Activated CD8-positive, alpha-beta T cell treated with anti-CD3 and anti-CD28 coated beads for 36 hours (primary cell): ENCODE measurements at places on chromosomes 7 and 10. TPM values are rescaled to one million over a fixed set of nuclear protein-coding genes. Genes with fewer than 3 reads are reported as not detected.

OPALIN gene
- not detected for total RNA-seq

DNA sequence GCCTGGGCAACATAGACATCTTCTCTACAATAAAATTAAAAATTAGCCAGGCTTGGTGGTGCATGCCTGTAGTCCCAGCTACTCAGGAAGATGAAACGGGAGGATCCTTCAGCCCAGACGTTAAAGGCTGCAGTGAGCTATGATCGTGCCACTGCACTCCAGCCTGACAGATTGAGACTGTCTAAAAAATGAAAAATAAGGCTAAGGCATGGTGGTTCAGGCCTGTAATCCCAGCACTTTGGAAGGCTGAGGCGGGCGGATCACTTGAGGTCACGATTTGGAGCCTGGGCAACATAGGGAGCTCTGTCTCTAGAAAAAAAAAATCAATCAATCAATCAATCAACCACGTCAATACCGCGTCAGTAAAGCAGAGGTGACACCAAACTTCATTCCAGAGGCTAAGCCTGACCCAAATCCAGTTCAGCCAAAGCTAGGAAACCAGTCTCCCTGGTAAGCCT, 31.1 kb downstream of the MRPS24 start:
- no peak for DNase-seq

DNA sequence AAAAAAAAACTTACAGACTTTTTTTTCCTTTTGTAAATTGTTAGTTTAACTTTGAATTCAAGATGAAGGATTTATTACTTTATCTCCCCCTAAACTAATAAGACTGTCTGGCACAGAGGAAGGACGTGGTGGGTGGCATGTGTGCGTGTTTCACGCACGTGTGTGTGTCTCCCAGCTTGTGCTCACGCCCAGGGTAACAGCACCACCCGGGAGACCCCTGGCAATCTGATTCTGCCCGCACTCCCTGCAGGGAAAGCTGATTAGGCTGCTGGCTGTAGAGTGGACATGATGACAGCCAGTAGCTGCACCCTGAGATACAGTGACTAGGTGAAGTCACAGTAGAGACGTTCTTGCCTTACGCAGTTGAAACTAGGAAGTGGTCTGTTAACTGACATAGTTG, 25.3 kb downstream of the WIPI2 start:
- no peak for DNase-seq

GRCh38 chr10:50941629-50942028, 56.2 kb upstream of the A1CF start:
- no peak for DNase-seq

CPN1 gene
- total RNA-seq: not detected

DNA sequence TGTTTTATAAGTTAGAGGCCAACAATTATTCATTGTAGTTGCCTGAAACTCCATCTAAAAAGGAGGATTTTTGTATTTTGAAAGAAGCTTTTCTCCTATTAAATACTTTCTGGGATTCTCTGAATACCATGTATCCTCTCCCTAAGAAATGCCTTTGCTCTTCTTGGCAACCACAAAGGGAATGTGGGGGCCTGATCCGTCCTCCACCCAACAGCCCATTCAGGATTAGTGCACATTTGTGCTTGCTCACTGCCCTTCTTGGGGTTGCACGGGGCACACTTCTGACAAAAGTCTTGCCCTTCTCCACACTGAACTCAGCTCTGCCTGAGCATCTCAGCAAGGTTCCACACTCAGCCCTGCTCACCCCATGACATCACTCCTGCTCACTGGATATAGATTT, 194.2 kb downstream of the SLC25A13 start:
- no peak for DNase-seq

- no peak for DNase-seq
Measured at GRCh38 chr10:133235932-133236331, 1.7 kb upstream of the VENTX start.

GRCh38 chr7:134565643-134566136, 16.8 kb downstream of the AKR1B15 start:
- DNase-seq: no peak
